ENCODE measurements at places on chromosomes 2 and 18. TPM values are rescaled to one million over a fixed set of nuclear protein-coding genes. Genes with fewer than 3 reads are reported as not detected.

The CRYBA2 gene
- polyA plus RNA-seq: not detected

- DNase-seq: peak; percentile 32
Observed at GRCh38 chr2:202541137-202541536, 93.6 kb upstream of the FAM117B start.

The EPAS1 gene
- 210 TPM for polyA plus RNA-seq

The APLF gene
- polyA plus RNA-seq: 3.5 TPM

GRCh38 chr2:71882236-71882946 is 265.3 kb downstream of the CYP26B1 start:
- no peak for DNase-seq

The IL18R1 gene
- 4.0 TPM for polyA plus RNA-seq

The CEBPZOS gene
- 50.3 TPM for polyA plus RNA-seq

GRCh38 chr2:28084564-28084963 is 194.0 kb downstream of the BABAM2 start:
- no peak for DNase-seq

DNA sequence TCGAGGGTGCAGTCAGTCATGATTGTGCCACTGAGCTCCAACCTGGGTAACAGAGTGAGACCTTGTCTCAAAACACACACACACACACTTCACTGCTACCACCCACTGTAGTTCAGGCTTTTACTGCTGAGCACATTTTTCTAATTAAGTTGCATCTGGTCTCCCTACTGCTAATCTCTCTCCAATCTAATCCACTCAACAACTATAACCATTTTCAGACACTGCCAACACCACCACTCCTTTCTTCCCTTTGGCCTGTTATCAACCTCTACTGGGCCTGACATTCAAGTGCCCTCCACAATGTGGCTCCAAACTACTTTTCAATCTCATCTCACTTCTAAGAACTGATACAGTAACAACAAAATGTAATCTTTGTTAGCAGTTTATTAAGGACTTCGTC is 44.8 kb downstream of the RMP24 start:
- DNase-seq: no peak

GRCh38 chr2:16151281-16151570 is 210.9 kb downstream of the MYCN start:
- no peak for DNase-seq

The CNGA3 gene
- polyA plus RNA-seq: 0.04 TPM

DNA sequence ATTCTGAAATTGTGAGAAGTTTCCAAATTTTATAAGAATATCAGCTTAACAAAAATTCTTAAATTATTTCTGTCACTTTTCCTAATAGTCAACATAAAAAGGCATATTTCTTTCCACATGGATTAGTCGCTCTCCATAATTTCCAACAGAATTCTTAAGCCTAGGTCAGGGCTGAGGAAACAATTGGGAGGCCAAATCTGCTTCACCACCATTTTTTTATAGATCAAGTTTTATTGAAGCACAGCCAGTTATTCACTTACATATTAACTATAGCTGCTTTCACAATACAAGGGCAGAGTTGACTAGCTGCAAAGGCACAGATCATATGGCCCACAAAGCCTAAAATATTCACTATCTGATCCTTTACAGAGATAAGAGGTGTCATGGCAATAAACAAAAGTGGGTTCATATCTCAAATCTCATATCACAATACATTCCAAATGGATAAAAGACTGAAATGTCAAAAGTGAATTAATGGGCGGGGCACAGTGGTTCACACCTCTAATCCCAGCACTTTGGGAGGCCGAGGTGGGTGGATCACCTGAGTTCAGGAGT is 18.7 kb downstream of the MEMO1 start:
- DNase-seq: no peak

- DNase-seq: no peak
Observed at GRCh38 chr2:54845094-54845493, 121.6 kb downstream of the EML6 start.

DNA sequence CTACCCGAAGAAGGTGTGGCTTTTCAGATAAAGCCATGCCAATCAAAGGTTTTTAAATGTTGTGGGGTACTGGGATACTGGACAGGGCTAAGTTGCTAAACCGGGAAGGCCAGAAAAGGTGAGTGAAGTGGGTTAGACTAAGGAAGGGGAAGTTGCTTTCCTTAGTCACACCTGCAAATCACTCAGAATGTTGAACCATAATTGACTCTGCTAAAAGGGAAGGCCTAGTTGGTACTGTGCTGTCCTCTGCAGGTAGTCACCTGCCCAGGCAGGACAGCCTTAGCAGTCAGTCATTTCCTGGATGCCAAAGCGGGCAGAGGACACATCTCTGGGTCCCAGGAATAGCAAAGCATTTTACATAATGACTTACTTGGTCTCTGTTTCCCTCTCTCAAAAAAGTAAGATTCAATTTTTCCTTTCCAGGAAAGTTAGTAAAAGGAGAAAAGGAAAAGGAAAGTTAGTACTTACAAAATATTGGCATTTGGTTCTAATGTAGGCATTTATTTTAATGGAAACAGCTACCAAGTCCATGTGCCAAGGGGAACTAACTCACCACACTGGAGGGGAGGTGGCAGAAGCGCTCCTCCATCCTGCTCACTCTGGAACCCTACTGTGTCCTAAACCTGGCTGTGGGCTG is 60.3 kb downstream of the RFTN2 start:
- no peak for DNase-seq

The FBXO36 gene
- polyA plus RNA-seq: 5.3 TPM

DNA sequence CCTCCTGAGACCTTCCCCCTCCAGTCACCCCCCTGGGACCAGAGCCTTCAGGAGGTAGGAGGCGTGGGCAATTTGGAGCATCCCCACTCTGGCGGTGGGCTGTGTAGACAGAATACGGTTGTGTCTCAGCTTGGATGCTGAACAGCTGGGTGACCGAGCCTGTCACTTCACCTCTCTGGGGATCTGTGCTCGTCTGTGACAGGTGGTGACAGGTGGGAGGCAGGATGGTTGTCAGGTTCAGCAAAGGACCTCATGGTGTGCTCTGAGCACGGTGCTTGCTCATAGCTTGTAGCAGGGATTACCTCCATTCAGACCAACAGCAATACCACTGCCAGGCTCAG is 186.5 kb upstream of the HS6ST1 start:
- DNase-seq: no peak

GRCh38 chr18:37405772-37406171 is 159.8 kb downstream of the CELF4 start:
- no peak for DNase-seq

DNA sequence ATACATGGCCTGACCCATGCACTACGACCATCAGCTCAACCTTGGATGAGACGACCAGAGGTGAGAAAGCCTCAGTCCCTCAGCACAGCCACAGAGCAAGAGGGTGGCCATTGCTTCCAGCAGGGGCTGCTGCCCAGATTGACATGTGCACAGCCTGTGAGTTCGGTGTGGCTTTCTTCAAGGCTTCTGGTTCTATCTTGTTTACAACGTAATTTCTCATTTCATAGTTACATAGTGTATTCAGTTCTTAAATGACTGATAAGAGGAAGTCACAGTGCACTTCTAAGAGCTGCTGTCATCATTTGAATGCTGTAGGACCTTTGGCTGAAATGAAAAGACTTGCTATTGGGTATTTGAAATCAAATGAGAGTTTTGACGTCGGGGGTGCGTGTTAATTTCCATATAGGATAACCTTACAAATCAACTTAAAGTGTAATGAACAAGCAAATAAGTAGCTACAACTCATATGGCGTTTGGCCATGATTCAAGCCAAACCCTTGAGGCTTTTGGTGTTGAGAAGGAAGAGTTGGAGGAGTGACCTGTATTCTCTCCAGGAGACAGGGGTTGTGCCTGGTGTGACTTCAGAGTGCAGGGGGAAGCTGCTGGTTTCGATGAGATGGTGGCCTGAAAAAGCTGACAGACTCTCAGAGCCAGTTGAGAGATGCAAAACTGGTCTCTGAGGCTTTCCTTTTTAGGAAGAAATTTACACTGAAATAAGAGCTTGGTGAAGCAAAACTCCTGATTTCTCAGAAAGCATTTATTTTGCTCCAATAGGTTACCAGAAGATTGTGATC is 51.0 kb downstream of the TSHZ1 start:
- no peak for DNase-seq

- no peak for DNase-seq
Observed at GRCh38 chr2:229488232-229488631, 217.1 kb upstream of the PID1 start.

The LYPD6B gene
- 19.7 TPM for polyA plus RNA-seq

The SP140 gene
- 1.8 TPM for polyA plus RNA-seq

The LONRF2 gene
- polyA plus RNA-seq: 3.4 TPM

The SERPINB11 gene
- polyA plus RNA-seq: not detected

GRCh38 chr18:3411854-3412268 is 38.1 kb upstream of the TGIF1 start:
- DNase-seq: no peak

- DNase-seq: no peak
Observed at GRCh38 chr2:65957454-65957853, 477.5 kb upstream of the MEIS1 start.

The TMEM169 gene
- polyA plus RNA-seq: 0.90 TPM

The SATB2 gene
- polyA plus RNA-seq: 4.0 TPM

DNA sequence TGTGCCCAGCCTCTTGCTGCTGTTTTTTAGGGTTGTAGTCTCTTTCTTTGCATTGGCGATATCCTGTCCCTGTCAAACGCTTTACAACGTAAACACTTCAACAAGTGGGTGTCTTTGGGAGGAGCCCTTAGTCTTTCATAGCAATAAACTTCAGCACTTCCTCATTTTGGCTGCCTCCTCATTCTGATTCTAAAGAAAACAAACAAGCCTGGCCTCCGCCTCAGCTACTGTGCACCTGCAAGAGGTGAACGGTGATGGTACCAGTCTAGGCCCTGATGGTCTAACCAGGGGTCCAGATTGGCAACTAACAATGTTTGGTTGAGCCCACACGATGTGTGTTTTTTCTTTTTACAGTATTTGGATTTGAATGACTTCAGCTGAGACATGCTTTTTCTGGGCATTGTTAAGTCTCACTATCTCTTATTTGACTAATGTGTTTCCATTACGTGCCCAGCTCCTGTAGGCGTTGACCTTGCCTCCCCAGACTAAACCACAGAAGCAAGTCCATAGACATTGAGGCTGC is 53.2 kb upstream of the CUL3 start:
- DNase-seq: no peak

The HOXD12 gene
- not detected for polyA plus RNA-seq

- DNase-seq: no peak
Observed at GRCh38 chr2:194105358-194105757, 1551.7 kb upstream of the SLC39A10 start.

- no peak for DNase-seq
Observed at GRCh38 chr18:24234850-24235418, 96.1 kb downstream of the CABYR start.

DNA sequence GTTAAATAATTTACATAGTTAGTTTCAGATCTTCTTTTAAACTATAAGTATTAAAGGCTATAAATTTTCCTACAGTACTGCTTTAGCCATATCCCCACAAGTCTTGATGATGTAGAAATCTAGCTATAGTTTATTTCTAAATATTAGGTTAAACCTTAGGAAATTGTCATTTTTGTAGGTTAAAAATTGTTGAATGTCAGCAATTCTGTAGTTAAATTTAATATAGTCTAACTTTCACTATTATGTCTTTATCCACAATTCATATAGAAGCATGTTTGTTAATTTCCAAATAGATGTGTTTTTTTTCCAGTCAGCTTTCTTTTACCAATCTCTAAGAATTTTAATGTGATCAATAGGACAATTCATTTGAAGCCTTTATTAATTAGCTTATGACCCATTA is 199.7 kb downstream of the ETAA1 start:
- no peak for DNase-seq

- no peak for DNase-seq
Observed at GRCh38 chr2:58466804-58467203, 225.7 kb upstream of the FANCL start.

DNA sequence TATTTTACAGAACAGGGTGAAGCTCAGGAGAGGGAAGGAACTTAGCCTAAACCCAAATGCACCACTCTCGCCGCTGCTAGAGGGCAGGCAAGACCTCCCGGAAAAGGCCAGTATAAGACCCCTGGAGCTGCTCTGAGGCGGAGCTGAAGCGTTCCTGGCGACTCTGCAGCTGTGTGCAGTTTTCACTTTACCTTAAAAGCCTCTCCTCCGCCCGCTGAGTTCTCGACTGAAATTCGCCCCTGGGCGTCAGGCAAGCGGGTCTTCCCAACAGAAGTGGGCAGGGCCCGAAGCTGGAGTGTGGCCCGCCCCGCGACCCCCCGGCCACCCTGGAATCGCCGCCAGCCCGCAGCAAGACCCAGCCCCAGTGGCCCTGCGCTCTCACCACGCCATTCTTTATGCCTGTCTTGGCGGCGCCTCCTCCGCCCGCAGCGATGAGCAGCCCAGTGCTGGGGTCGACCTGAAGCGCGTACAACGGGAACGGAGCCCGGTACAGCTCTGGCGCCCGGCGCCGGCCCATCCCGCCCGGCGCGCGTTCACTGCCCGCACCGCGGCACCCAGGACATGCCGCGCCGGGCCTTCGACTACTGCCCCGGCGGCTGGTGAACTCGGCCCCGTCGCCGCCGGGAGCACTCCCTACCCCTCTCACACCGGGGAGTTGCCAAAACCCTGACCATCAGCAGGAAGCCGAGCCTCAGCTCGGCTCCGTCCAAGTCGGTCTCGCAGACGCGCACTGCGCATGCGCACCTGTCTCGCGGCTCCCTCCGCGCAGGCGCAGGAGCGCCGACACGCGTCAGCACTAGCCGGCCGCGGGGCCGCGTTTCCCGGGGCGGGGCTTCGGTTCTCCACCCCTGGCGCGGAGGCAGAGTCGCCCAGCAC is at the start of gene PREB:
Gene PREB, minus strand, starts transcription at position 732 of the 876 bp plus-strand sequence. Its CDS starts 215 bp downstream, at position 517.
- peak; percentile 98 for DNase-seq

DNA sequence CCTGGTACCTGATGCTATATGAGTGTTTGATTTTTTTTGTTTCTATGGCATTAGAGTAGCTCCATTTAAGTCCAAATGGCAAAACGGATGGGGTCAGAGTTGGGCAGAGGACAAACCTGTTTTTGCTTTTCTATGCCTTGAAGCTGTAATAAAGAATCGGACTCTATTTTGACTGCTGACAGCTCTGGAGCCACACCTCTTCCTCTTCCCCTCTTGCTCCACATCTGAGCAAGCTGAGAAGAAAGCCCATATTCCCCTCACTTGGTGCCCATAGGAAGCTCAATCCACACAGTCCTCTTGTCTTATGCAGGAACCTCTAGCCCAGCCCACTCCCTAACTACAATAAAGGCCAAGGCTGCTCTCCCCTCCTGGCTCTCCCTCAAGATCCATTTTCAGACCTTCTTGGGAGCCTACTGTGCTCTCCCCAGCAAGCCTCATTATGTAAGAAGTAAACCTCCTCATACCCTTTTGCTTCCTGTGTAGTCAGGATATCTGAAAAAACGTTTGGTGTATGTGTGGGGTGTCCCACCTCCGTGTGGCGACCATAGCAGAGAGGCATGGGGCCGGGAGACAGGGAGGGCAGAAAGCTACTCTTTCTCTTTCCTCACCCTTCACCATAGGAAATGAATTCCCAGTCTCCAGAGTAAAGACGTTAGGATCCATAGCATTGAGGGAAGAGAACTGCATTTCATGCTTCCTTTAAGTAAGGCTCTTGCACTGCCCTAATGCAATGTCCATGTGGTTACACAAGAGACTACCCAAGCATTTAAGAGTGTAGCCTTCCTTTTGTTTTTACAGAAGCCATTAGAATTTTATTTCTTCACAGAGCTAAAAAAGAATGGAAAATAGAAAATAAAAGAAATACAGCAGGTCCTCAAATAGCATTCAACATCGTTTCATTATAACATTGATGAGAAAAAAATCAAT is 41.9 kb upstream of the RAPGEF4 start:
- DNase-seq: no peak

All from right lung (tissue), 10 donors.